ENCODE measurements at places on chromosomes 12 and 14. TPM values are rescaled to one million over a fixed set of nuclear protein-coding genes. Genes with fewer than 3 reads are reported as not detected.

STYK1 gene
- total RNA-seq: 0.59 TPM

PLEK2 gene
- total RNA-seq: 1.8 TPM

GPRC5A gene
- total RNA-seq: 4.0 TPM

COA8 gene
- 18.0 TPM for total RNA-seq

YEATS4 gene
- 17.6 TPM for total RNA-seq

STAC3 gene
- 0.59 TPM for total RNA-seq

B4GALNT3 gene
- not detected for total RNA-seq

P2RX2 gene
- not detected for total RNA-seq

TEAD4 gene
- 22.7 TPM for total RNA-seq

LMNTD1 gene
- total RNA-seq: 1.4 TPM

CLEC2A gene
- total RNA-seq: not detected

KRT73 gene
- total RNA-seq: not detected

VWF gene
- total RNA-seq: 1.2 TPM

SLC10A1 gene
- not detected for total RNA-seq

A2M gene
- total RNA-seq: 1.2 TPM

DEPDC4 gene
- total RNA-seq: 2.2 TPM

HCFC2 gene
- total RNA-seq: 15.4 TPM

VDR gene
- total RNA-seq: 10.7 TPM

KIF26A gene
- total RNA-seq: under 0.01 TPM

MMP19 gene
- 9.2 TPM for total RNA-seq

SYT1 gene
- 1.4 TPM for total RNA-seq

RAD9B gene
- total RNA-seq: 0.59 TPM

AQP6 gene
- total RNA-seq: not detected

TC2N gene
- 1.2 TPM for total RNA-seq

PRIMA1 gene
- total RNA-seq: not detected

ADAM21 gene
- total RNA-seq: 0.39 TPM

CFAP54 gene
- total RNA-seq: 1.4 TPM

DPY19L2 gene
- total RNA-seq: 1.6 TPM

SIX6 gene
- not detected for total RNA-seq

KCNC2 gene
- total RNA-seq: not detected

ACSS3 gene
- 4.9 TPM for total RNA-seq

APEX1 gene
- 36.6 TPM for total RNA-seq

SLC4A8 gene
- total RNA-seq: 1.5 TPM
